ENCODE measurements at places on chromosomes 3 and 15.
A peak's percentile ranks its signal among the peaks of the same experiment; 100 is the strongest.

DNA sequence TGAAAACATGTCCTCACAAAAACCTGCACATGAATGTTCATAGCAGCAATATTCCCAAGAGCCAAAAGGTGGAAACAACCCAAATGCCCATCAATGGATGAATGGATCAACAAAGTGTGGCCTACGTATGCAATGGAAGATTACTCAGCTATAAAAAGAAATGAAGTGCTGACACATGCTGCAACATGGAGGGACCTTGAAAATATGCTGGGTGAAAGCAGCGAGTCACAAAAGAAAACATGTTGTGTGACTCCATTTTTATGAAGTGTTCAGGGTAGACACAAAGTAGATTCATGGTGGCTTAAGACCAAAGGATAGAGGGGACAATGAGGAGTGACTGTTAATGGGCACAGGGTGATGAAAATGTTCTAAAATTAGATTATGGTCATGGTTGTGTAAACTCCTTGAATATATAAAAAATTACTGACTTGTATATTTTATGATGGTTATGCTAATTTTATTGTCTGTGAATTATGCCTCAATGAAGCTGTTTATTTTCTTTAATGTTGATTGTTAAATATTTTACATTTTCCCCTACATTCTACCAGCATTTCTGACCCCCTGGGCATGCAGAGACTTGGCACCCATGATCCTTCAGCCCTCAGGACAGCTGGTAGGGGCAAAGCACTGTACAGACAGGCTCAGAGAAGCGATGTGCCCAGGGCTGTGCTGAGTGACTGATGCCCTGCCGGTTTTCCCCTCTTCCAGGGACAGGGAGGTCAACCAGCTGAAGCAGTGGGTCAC is 37.8 kb downstream of the CFAP100 start:
- no peak for DNase-seq

DNA sequence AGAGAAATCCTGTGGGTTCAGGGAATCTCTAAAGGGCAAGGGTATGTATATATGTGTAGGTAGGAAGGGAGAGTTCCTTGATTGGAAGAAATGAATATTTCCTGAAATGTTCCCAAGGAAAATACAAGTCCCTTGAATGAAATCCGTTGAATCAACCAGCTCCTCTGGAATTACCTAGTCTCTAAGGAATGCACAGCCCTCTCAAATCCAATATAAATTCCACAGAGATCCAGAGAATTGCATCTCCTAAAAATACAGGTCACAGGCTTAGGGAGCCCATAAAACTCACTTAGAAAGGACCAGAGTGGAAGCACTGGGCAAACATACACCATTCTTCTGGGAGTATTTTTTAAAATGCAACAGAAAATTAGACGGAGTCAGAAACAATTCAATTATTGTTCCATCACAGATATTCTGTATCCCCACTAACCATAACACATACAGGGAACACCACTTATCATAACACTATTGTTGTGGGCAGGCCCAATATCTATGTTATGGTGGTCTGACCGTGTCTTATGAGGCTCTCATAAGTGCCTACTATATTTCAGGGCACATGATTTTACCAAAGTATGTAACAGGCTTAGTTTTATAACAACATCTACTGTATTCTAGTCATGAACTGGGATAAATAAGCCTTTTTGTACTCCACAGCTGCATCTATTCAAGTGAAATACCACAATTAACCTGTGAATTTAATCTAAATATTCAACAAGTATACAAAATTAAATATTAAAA is 43.7 kb downstream of the IGSF11 start:
- no peak for DNase-seq

- DNase-seq: no peak
These were observed 689.7 kb upstream of the BCHE start for GRCh38 chr3:166526881-166527280.

DNA sequence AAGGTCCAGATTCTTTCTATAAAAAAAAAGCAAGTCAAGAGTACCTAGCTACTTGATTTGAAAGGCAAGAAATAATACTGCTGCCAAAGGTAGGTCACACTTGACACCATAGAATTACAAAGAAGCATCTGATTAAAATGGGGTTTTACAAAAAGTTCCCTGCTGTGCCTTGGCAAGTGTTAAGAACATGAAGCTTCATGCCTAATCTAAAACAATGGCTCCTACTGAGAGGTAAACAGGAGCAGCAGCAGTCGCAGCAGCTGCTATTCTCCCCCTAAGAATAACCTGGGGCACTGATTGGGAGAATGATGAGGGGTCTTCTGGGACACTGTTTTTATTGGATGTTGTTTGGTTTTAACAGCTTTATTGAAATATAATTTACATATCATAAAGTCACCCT is 14.1 kb downstream of the UBP1 start:
- DNase-seq: no peak

- no peak for DNase-seq
These were observed 30.4 kb downstream of the SECISBP2L start for GRCh38 chr15:49015896-49016295.

- DNase-seq: no peak
These were observed 362.8 kb downstream of the PTPRG start for GRCh38 chr3:61924090-61924735.

DNA sequence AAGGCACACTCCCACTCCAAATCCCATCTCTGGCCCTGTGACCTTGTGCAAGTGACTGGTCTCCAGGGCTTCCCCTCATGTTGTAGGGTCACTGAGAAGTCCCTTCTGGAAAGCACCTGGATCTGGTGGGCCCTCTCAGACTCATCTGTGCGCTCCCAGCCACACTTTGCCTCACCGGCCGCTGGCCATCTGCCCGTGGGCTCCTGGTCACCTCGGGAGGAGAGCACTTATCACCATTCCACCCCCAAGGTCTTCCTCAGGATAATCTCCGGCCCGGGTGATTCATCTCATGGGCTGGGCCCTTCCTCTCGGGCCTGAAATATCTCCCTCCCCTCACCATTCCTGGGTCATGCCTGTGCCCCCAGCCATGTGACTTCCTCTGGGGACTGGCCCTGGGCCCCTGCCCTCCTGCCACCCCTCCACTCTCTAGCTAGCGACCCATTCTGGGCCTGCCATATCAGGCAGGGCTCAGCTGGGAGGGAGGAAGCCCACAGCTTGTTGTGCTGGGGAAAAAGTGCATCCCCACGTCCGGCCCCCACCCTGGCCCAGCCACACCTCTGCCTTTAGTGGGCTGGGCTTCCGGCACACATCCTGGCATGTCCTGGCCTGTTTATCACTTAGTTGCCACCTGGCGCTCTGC is 10.6 kb upstream of the WNT7A start:
- no peak for DNase-seq

GRCh38 chr3:141894524-141895176 is 18.2 kb downstream of the ATP1B3 start:
- DNase-seq: no peak

DNA sequence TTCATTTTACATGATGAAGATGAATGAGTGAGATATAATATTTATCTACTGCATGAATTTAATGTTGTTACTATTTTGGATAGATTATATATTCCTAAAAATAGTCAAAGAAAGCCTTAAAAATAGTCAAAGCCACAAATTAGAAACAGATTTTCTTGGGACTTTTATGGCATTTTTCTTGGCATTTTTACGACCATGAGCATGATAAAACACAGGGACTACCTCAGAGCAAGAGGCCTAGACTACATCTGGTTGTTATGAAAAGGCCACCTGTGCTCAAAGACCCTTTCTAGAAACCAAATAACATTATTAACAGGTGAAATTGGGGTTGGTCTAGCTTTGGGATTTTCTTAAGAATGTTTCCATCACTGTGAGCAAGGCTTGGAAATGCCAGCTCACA is 281.0 kb downstream of the OXSM start:
- no peak for DNase-seq

DNA sequence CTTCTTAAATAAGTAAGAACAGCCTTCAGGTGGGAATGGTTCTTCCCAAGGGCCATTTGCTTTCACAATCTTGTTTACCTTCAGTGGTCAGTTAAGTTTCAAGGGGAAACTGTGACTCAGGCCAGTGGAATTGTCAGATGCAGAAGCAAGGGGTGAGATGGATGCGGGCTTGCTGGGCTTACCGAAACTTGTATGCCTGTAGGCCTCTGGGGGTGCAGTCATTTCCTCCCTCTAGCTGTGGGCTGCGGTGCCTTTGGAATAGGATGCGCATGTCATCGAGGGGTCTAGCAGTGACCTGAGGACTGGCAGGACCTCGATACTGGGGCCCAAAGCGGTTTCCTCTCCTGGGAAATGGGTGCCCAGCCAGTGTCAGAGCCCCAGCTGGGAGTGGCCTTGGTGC is 121.6 kb downstream of the EEFSEC start:
- no peak for DNase-seq

DNA sequence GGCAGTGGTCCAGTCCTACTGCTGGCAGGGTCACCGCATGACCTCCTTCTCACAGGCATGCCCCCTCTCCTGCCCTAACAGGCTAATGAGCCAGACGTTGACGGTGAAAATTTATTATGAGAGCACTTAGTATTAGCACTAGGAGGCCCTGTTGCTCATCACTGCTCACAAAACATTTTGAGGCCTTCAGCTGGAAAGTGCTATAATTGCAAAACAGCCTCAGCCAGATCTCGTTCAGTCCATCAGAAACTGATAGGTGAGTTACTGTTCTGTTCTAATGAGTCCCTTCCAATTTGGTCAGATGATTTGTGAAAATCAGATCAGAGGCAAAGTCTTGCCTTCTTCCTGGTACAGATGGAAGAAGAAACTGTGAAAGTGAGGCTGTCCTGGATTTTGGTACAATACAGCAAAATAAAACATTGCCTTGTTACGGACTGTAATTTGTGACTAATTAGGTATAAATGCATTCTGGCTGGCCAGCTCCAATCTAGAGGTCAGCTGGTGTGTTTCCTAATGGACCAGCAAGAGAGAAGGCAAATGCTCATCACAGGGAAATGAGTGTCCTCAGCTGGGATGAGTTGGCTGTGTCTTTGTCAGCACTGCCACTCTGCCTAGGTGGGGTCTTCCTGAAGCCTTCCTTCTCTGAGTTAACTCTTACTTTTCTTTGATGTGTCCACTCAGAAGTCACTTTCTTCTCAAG is 316.8 kb downstream of the CHST2 start:
- no peak for DNase-seq

DNA sequence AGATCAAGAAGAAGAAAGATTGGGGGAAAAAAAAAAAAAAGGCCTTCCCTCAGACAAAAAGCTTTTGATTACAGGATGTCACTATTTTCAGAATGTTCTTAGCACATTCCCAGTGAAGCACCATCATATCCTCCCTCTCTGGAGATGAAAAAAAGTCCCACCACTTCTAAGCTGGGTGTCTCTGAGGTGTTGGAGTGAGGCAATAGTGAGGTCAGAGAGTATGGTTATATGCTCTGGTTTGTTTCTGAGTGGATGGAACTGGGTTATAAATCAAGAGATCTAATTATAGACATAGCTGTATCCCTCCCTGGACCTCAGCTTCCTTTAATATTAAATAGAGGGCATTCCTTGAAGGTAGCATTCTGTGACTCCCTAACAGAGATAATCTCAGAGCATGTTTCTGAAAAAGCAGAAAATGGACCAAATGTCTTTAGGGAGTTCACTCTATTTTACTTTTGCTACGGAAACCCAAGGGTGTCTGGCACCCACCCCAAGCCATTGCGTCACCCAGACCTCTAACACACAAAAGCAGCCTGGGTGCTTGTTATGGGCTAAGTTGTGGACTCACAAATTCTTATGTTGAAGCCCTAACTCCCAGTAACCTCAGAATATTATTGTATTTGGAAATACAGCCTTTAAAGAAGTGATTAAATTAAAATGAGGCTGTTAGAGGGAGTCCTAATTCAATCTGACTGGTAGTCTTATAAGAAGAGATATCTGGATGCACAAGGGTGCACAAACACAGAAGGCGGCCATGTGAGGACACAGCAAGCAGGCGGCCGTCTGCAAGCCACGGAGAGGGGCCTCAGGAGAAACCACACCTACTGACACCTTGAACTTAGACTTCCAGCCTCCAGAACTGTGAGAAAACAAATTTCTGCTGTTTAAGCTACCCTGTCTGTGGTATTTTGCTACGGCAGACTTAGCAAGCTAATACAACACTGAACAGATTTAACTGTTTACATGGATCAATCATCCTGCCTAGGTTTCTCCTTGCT is 81.5 kb downstream of the MB21D2 start:
- DNase-seq: no peak

DNA sequence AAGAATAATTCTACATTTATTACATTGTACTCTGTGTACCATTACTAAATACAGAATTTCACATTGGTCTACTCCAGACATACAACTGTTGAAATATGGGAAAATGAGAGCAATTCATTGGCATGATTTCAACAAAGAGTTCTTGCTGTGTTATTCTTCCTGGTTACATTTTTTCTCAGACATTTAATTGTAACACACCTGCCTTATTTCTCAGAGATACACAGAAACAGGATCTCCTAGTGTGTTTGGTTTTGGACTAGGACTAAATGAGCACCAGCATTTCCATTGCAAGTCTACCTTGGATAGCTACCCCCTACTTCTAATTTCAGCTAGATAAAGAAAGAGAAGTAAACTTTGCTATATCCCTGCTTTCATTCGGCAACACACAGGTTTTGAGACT is 274.3 kb upstream of the CNTN4 start:
- peak; percentile 2 for DNase-seq

- no peak for DNase-seq
These were observed 12.0 kb downstream of the TTBK2 start for GRCh38 chr15:42908538-42908937.

- DNase-seq: no peak
These were observed 18.8 kb upstream of the MOBP start for GRCh38 chr3:39448506-39449233.

GRCh38 chr15:56757875-56758274 is 24.6 kb upstream of the ZNF280D start:
- DNase-seq: no peak

DNA sequence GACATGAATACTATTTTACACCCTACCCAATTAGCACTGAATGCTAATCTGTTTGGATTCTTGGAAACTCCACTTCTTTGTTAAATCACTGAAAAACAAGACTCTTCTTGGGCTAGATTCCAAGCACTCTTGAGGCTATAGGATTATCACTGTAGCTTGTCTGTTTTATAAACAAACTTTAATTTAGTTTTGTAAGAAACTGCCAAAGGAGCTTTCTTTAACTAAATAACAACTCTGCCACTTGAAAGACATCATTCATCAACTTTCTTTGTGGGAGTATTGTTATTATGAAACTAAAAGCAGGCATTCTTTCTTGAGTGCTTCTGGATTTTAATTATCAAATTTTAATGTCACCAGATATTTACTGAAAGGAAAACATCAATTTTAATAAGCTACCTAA is 24.1 kb downstream of the CBLB start:
- no peak for DNase-seq
